NCI-H1417 (cell line): ENCODE measurements at places on chromosomes 4 and X.
A peak's percentile ranks its signal among the peaks of the same experiment; 100 is the strongest.

GRCh38 chr4:63492515-63492914 is 916.7 kb downstream of the TECRL start:
- DNase-seq: no peak

GRCh38 chr4:185778307-185778706 is 33.7 kb downstream of the SORBS2 start:
- DNase-seq: no peak

- DNase-seq: peak; percentile 77
Observed at GRCh38 chr4:924107-925096, 7.7 kb downstream of the GAK start.

DNA sequence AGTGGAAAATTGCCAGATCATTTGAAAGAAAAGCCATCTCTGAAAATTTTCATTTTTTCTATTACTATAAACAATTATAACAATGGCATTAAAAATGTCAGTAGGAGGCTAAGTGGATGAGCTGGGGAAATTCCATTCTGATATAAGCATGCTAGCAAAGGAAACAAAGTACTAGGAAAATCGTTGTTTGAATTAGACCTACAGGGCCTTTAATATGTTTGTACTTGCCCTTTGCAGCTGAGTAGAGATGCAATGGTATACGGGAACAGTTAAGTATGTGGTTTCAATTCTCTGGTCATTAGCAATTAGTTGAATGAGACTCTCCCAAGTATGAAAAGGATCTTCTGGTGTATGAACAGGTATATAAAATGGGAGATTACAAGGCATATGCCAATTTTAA is 452.2 kb downstream of the PCDH11X start:
- no peak for DNase-seq

- no peak for DNase-seq
Observed at GRCh38 chr4:139839403-139840031, 173.9 kb downstream of the MGST2 start.
